ENCODE measurements at places on chromosomes 2 and 18.
A peak's percentile ranks its signal among the peaks of the same experiment; 100 is the strongest.

DNA sequence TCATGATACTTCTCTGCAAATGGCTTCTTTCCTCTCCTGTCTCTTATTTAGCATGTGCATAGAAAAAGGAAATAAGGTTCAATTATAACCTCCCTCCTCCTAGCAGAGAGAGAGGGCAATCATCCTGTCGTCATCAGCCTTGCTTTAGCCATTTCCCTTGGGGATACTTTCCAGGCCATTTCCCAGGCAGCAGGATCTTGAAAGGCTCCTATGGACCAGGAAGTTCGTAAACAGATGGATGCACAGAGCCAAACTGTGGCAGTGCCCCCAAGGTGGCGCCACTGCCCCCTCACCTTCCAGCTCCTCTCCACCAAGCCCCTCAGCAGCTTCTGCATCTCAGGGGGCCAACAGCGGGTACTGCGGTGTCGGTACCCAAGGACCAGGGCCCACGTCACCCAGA lies 157.4 kb downstream of the DTNA start:
- no peak for DNase-seq

DNA sequence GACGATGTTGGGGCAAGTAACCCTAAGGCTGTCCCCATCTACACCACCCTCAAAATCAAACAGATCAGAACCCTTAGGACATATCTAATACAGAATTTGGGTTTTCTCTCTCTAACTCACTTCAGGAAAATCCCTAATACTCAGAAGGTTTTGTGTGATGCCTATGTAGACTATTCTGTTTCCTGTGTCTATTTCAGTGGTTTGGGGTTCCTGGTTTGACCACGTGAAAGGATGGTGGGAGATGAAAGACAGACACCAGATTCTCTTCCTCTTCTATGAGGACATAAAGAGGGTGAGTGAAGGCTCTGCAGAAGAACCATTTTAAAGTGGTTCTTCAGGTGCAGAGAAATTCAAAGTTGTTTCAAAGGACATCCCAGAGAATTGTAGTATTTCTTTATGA lies 16.3 kb downstream of the SULT1C2 start:
- DNase-seq = no peak

DNA sequence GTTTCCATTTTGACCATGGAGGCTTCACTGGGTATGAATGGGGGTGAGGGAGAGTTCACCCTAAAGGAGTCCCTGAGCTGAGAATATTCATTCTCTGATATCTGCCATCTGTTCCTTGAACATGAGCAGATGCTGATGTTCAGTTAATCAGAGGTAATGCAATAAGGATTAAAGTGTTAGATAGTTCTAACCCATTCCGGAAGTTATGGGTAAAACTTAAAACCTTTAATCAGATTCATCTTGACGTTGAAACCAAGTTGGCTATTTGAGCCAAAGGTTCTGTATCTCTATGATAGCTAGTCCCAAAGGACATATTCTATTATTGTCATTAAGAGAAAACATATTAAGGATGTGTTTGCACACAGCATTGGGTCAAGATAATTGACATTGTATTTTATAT lies 268.9 kb downstream of the PLCL1 start:
- DNase-seq = no peak

DNA sequence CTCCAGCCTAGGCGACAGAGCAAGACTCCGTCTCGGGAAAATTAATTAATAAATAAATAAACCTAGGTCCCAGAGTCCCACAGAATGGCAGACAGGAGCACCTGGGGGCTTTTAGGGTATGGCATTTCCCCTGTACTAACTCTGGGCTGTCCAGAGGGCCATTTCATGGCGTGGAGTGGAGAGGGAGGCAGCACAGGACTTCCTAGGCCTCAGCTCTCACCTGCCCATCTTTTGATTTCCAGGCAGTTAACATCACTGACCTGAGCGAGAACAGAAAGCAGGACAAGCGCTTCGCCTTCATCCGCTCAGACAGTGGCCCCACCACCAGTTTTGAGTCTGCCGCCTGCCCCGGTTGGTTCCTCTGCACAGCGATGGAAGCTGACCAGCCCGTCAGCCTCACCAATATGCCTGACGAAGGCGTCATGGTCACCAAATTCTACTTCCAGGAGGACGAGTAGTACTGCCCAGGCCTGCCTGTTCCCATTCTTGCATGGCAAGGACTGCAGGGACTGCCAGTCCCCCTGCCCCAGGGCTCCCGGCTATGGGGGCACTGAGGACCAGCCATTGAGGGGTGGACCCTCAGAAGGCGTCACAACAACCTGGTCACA lies 5.1 kb downstream of the IL1RN start:
- no peak for DNase-seq

- DNase-seq = no peak
Observed at GRCh38 chr2:25960920-25961319, 21.4 kb downstream of the KIF3C start.

GRCh38 chr2:148391324-148391723 lies 253.2 kb upstream of the EPC2 start:
- DNase-seq = no peak

- peak; percentile 15 for DNase-seq
Observed at GRCh38 chr18:46497129-46497528, 159.9 kb downstream of the LOXHD1 start.

DNA sequence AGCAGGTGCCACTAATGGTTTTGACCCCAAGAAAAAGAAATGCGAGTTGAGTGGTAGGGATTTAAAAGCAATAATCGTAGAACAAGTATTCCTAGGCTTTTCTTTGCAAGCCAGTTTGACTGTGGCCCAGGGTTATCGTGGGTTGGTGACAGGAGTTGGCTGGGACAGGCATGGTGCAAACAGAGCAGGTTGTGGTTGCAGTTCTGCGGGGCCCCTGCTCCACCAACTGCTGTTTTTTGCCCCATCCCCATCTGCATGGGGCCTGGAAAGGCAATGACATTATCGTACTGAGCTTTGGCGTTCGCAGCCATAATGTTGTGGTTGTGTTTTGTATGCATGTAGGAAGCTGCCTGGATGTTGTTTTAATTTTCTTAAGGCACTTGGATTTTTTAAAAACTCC lies 274.0 kb downstream of the TSN start:
- DNase-seq = no peak

DNA sequence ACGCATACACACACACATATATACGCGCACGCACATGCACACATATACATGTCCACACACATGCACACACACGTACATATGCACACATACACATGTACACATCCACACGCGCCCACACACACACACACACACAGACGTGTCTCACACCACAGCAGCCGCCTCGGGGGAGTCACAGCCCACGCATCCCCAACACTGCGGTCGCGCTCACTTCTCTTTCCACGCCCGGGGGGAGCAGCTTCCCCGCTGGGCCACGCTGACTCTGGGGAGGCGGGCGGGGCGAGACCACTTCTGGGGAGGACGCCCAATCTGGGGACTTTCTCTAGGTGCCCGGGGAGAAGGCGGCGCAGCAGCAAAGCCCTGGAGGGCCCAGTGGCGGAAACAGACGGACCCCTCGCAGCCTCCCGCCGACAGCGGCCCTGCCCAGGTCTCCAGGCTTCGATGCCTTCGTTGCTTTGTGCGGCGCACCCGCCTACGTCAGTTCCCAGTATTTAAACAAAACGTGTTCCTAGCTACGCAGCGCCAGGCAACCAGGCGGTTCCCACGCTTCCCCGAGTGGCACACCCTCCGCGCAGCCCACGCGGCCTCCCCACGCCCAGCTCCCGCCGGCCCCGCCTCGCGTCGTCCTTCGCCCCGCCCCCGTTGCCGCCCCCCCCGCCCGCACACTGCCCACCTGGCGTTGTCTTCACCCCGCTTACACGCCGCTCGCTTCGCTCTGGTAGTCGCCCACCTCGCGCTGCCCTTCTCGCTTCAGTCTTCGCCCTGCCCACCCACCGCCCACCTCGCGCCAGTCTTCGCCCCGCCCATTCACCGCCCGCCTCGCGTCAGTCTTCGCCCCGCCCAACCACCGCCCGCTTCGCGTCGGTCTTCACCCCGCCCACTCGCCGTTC lies 810 bp upstream of the RBFA start:
- DNase-seq = no peak

GRCh38 chr2:199160677-199161465 lies 296.9 kb downstream of the SATB2 start:
- DNase-seq = no peak

DNA sequence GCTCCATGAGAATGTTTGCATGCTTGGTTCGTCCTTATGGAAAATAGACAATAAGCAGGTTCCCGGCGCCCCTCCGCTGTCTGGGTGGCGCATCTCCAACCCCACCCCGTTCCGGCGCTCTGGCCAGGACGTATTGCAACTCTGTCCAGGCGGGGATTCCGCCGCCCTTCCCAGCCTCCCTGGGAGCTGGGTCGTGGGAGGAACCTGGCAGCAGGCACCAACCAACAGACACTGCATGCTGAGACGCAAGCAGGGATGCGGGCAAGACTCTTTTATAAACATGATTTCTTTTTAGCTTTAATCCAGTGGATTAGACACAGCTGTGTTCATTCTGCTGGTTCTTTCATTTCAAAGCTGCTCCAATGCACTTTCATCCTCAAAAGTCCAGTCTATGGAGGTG lies 240.2 kb downstream of the SH3BP4 start:
- DNase-seq = no peak

DNA sequence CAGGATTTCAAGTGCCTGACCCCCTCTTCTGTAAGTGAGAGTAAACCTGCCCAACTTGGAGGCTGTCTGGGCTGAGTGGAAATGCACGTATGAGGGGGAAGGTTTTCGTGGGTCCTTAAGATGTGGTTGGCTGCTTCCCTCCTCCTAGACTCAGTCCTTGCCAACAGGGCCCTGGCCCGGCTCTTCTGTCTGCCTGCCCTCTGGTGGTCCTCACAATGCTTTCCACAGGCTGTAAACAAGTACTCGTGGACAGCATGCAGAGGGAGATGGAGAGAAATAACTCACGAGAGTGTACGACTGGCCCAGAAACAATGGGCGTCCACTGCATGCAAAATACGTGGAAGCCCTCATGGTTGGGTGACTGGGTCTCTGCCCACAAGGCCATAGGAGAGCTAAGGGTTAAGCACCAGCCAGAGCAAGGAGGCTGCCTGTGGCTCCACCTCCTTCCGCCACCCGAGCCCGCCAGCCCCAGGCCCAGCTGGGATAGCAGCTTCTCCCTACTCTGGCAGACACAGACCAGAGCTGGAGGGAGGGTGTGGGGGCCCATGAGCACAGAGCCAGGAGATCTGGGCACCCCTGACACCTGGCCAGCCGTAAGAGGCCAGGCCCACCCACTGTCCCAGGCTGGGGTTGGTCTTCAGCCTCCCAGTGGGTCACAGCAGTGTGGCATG lies 17.0 kb upstream of the ARHGEF4 start:
- no peak for DNase-seq

- peak; percentile 73 for DNase-seq
Observed at GRCh38 chr2:242031481-242032019, 162.0 kb downstream of the RTP5 start.

GRCh38 chr2:8153258-8153718 lies 528.6 kb upstream of the ID2 start:
- no peak for DNase-seq

DNA sequence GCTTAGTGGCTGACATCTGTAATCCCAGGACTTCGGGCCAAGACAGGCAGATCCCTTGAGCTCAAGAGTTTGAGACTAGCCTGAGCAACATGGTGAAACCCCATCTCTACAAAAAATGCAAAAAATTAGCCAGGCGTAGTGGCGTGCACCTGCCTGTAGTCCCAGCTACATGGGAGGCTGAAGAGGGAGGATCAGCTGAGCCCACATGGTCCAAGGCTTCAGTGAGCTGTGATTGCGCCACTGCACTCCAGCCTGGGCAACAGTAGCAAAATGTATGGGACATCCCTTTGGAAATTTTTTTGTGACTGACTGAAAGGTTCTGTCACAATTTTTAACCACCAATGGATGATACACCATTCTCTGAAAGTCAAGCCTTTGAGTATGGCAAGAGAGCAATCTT lies 6.3 kb upstream of the COLEC12 start:
- DNase-seq = no peak

DNA sequence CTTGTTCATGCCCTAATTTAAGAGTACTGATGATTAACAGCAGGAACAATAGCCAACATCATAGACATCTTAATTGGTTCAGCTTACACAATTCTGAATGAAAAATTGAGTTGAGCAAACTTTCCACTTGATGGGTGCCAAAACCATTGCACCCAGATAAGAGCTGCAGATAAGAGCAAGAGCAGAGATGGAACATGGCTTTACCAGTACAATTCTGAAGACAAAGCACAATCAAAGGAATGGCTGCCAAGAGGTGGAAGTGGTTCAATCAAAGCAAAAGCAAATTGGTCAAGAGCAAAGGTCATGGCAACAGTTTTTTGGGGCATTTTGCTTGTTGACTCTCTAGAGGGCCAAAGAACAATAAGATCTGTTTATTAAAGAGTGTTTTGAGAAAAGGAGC lies 65.6 kb upstream of the ATP5MC3 start:
- DNase-seq = no peak

- DNase-seq = no peak
Observed at GRCh38 chr2:121359716-121360565, 74.9 kb upstream of the TFCP2L1 start.

DNA sequence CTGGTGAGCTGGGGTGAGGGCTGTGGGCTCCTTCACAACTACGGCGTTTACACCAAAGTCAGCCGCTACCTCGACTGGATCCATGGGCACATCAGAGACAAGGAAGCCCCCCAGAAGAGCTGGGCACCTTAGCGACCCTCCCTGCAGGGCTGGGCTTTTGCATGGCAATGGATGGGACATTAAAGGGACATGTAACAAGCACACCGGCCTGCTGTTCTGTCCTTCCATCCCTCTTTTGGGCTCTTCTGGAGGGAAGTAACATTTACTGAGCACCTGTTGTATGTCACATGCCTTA lies 10.5 kb downstream of the PROC start:
- DNase-seq = no peak

GRCh38 chr2:237218756-237219155 lies 133.1 kb downstream of the COPS8 start:
- DNase-seq = no peak

DNA sequence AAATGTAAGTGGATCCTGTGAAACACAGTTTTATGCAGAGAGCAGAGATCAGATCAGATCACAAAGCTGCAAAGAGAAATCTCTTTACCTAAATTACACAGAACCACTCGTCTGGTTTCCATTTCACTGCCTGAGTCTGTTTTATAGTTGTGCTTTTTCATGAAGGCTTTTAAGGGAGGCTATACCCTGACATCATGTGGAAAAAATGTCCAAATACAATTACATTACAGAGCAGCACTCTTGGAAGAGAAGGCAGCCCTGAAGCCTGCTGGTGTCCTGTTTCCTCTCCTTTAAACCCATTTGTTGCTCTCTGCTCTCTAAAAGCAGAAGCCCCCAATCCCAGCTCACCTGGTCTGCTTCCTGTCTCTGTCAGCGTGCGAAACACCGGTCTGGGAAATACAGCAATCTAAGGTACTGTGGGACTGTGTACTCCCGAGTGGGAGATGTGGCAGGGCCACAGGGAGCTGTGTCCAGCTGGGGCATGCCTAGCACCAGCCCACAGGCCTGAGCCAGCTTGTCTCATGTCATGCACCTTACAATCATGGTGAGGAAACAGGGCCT lies 24.8 kb upstream of the ZFP36L2 start:
- no peak for DNase-seq

Measured in CD4-positive, CD25-positive, alpha-beta regulatory T cell (primary cell).